ENCODE measurements at places on chromosomes 6 and 20. TPM values are rescaled to one million over a fixed set of nuclear protein-coding genes. Genes with fewer than 3 reads are reported as not detected.

- H3K27ac ChIP-seq: no peak overlapping the region
- H3K4me1 ChIP-seq: peaks cover 20% of the 10 kb centered on the region
- H3K4me3 ChIP-seq: no peak overlapping the region
- H3K36me3 ChIP-seq: peaks cover 2% of the 10 kb centered on the region
- DNase-seq: no peak
- H3K27me3 ChIP-seq: no peaks in the 10 kb centered on the region
Measured at GRCh38 chr6:14658030-14658429, 540.5 kb downstream of the CD83 start.

DNA sequence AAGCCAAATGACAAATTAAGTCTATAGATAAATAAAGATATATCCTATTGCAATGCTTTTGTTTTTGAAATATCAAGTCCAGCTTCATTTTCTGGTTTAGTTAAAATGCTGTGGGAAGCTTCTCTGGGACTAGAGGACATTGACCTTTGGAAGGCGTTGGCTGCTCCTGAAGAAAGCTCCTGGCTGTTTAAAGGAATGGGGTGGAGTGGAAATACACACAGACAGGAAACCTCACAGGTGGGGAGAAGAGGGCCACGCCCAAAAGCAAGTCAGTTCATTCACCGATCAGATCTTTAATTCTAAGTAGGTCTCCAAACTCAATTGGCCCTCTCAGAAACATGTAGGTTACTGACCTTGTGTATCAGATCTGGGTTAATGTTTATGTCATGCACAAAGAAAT is 59.6 kb downstream of the SPTLC3 start:
- H3K4me1 ChIP-seq: no peaks in the 10 kb centered on the region
- H3K4me3 ChIP-seq: no peak overlapping the region
- H3K27me3 ChIP-seq: no peaks in the 10 kb centered on the region

The PTCHD4 gene
- not detected for total RNA-seq

The ADGRG6 gene
- total RNA-seq: 1.2 TPM

DNA sequence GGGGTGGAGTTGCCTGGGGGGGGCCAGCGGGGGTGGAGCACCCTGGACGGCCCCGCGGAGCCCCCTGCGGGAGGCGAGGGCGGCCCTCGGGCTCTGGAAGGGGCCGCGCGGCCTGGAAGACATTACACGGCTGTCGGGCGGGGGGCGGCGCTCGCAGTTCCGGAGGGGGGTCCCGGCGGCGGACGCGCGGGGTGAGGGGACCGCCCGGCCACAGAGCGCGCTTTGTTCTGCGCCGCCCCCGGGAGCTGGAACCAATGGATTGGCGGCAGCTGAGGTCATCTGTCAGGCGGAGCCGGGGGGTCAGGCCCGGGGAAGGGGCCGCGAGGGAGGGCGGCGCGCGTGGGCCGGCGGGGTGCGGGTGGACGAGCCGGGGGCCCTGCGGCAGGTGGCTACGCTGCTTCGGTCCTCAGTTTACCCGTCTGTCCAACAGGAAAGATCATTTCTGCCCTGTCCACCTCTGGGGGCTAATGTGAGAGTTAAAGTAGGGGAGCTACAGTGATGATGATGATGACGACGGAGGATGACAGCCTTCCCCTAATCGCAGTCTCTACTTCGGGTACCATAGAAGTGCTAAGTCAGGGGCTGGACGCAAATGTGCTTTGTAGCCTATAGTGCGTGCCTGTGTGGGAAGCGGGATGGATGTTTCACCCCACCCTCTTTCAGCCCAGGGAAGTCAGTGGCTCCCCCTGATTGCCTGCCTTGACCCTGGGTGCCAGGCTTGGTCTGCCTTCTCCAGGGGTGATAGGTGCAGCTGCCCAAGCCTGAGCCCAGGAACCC is 10.4 kb downstream of the SRXN1 start:
- DNase-seq: no peak
- H3K4me1 ChIP-seq: peaks cover 5% of the 10 kb centered on the region
- H3K36me3 ChIP-seq: peaks cover 6% of the 10 kb centered on the region

- H3K36me3 ChIP-seq: no peaks in the 10 kb centered on the region
- no peak for DNase-seq
- H3K27me3 ChIP-seq: peaks cover 2% of the 10 kb centered on the region
- no peak overlapping the region for H3K27ac ChIP-seq
Measured at GRCh38 chr6:148316308-148316707, 26.3 kb upstream of the SASH1 start.

DNA sequence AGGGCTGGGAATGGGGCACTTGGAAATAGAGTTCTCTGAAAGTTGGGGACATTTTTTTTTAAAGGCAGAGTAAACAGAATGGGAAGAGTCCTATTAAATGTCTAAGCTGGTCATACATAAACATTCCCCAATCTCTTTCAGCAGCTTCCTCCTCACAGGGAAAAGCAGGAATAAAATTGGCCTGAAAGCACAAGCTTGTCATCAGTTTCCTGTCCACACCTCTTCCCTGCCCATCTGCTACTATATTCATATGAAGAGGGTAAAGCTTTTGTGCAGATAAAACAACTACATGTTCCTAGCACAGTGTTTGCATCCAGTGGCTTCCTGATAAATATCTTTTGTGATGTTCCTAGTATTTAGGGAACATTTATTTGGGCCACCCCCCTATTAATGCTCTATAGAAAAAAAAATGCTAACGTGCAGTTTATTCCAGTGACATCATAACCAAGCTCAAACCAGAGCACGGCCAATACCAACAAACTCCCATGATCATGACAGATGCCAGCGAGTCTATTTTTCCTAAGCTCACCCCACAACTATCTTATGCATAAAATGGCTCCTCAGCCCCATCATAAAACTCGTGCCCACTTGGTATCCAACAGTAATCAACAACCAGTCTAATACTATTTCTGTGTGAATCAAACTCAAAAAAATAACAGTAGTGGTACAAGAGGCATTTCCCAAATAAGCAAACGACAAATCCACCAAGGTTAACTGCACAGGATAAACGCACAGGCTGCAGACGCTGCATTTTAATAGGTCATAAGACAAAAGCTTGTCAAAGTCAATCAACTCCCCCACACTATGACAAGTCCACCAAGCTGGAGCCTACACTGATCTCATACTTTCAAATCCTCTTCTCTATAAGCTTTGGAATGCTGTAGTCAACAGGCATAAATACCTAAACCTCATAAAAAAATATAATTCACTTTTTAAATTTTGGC is 95.3 kb downstream of the EPB41L2 start:
- H3K4me3 ChIP-seq: no peak overlapping the region
- no peak for DNase-seq
- H3K27me3 ChIP-seq: no peaks in the 10 kb centered on the region

GRCh38 chr6:78511009-78511408 is 356.3 kb upstream of the IRAK1BP1 start:
- H3K4me3 ChIP-seq: no peak overlapping the region
- H3K4me1 ChIP-seq: no peaks in the 10 kb centered on the region
- H3K36me3 ChIP-seq: no peaks in the 10 kb centered on the region
- H3K27me3 ChIP-seq: no peaks in the 10 kb centered on the region
- no peak overlapping the region for H3K27ac ChIP-seq

DNA sequence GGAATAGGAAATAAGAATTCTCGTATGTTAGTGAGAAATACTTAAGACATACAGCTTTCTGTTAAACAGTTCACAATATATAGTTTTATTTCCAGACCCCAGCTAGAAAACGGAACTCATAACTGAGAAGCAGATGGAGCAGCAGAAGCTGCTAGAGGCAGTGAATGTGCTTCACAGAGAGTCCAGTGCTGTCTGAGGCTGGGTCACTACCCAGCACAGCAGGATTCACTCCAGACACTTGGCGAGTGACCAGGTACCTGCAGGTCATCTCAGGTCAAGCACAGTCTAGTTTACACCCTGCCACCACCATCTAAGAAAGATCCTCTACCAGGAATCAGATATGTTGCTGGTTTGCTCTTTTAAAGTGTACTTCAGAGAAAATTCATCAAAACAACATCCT is 243.1 kb upstream of the RAB32 start:
- H3K27ac ChIP-seq: no peak overlapping the region
- DNase-seq: no peak
- H3K36me3 ChIP-seq: no peaks in the 10 kb centered on the region
- no peak overlapping the region for H3K4me3 ChIP-seq
- no peaks in the 10 kb centered on the region for H3K4me1 ChIP-seq

The BTN2A1 gene
- 46.7 TPM for total RNA-seq
